ENCODE measurements at places on chromosomes 6 and 20.

- no peak for DNase-seq
Observed at GRCh38 chr6:5499644-5500306, 238.5 kb downstream of the FARS2 start.

DNA sequence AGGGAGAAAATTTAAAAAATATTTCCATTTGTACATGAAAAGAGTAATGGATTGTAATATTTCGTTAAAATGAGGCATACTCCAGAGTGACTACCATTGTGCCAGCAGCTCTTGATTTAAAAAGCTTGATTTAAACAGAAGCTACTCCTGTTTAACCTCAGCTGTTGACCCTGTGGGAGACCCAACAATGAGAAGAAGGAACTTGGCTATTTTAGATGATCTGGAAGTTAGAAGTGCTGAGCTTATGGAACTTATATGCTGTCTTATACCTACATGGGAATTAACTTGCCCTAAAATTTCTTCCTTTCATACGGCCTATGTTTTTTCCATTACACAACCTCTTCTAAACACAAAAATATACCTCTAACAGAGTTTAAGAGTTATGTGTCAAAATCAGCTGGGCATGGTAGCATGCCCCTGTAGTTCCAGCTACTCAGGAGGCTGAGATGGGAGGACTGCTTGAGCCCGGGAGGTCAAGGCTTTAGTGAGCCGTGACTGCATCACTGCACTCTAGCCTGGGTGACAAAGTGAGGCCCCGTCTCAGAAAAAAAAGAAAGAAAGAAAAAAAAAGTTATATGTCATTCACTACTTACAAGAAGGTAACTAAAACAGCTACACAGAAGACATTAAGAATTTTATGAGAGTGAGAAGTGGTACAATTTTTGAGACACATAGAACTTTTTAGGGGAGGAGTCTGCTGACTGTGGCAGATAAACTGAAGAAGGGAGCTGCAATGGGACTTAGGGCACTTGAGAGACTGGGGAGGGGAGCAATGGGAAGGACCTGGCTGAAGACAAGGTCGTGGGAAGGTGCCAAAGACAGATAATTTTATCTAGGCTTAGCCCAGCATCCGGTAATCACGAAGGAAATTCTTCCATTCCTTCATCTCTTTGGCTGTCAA is 139.9 kb downstream of the MYB start:
- DNase-seq = no peak

DNA sequence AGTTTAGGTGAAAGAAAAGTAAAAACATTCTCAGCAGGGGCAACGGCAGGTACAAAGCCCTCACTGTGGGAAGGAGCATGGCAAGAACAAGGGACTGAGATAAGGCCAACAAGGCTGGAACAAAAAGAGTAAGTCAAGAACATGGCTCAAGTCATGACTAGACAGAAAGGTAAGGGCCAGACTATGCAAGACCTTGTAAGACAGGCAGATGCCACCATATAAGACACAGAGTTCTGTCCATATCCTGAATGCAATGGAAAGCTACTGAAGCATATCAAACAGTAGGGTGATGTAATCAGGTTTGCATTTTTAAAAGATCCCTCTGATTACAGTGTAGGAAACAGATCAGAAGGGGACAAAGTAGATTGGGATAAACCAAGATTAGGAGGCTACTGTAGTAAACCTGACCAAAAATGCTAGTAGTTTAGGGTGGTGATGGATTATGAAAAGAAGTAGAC is 5.5 kb downstream of the REV3L start:
- DNase-seq = no peak

- DNase-seq = peak; percentile 38
Observed at GRCh38 chr6:4946521-4946920, 57.3 kb downstream of the RPP40 start.

DNA sequence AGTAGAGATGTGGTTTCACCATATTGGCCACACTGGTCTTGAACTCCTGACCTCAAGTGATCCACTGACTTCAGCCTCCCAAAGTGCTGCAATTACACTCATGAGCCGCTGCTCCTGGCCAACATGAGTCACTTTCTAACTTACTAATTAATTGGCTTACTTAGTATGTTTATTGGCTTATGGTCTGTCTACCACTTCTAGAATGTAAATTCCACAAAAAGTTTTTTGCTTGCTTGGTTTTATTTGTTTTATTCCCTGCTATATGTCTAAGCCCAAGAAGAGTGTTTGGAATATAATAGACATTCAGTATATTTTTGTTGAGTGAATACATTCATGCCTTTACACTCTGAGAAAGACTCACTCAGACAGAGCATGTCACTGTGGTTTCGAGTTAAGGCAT is 86.0 kb downstream of the SAMD3 start:
- DNase-seq = no peak

DNA sequence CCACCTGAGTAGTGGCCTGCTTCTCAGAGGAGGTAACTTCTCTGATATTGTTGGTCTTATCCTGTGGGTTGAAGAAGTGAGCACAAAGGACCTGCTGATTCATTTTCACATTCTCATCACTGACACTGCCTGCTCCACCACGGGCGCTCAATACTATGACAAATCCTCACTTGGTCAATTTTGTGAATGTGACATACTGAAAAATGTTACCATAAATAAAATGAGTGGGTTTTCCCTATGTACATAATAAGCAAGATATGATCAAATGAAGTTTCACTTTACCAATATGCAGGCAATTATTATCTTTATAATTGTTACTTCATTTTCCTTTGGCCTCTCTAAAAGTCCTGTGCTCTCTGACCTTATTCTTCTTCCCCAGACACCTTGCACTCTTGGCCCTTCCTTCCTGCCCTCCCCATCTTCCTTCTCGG is 71.5 kb upstream of the RIPOR2 start:
- no peak for DNase-seq

Data from CD8-positive, alpha-beta memory T cell (primary cell).